ENCODE measurements at places on chromosomes 3 and 15.

DNA sequence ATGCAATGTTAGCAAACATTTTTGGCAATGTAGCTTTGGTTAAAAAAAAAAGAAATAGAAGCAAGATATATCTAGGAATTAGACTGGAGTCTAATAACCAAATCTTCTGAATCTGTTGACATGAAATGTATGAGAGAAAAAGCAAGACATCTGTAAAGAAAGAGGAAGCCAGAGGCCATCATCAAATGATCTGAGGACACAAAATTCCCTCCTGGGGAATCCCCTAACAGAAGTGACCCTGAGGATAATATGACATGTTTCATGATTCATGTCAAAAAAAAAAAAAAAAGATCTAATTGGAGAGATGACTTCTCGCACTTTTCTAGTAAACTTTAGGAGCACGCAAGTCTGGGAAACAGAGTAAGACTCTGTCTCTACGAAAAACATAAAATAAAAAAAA lies 70.9 kb downstream of the IMPG2 start:
- no peak for DNase-seq

DNA sequence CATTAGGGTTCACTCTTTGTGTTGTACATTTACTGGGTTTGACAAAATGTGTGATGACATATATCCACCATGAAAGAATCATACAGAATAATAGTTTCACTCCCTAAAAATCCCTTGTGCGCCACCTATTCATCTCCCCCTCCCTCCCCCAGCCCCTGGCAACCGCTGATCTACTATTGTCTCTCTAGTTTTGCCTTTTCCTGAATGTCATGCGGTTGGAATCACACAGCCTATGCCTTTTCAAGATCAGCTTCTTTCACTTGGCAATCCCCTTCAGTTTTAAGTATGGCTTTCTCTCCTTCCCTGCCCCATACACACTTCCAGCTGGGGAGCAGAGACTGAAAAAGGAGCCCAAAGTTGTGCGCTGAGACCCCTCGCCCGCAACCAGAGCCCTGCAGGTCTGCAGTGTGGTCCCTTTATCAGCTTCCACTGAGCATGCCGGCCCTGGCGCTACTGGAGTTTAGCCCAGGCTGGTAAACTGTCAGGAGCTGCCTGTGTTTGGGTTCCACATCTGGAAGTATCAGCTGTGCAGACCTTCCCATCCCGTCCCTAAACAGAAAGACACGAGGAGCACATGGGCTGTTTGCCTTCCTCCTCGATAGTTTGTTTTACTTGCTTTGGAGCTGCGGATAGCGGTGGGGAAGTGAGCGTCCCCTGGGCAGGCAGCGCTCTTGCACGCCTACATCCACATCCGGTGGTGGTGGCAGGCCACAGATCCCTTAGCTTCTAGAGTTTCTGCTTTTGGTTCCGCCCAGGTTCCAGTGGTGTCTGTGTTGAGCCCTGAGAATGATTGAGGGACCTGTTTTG lies 12.3 kb downstream of the BOC start:
- no peak for DNase-seq

DNA sequence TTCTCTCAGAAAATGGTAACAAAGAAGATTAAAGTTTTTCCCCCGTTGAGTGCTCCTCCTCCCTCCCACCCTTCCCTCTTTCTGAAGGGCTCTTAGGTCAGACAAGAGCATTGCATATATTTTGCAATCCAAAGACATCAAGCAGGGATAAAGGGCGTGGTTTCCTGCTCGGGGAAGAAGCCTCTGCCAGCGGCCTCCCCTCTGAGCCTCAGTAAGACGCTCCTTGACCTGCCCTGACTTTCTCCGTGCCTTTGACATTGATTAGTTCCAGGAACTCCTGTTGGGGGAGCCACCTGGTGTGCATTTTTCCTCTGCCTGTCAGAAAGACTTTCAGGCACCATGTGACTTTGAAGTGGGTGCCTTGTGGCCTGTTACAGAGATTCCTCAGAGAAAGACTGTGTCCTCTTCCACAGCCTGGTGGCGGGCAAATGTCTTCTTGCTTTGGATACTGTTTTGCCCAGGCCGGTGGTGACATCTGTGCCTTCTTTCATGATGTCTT lies 87.2 kb upstream of the TBL1XR1 start:
- peak; percentile 46 for DNase-seq

GRCh38 chr3:37715358-37715757 lies 146.3 kb upstream of the CTDSPL start:
- DNase-seq: no peak

GRCh38 chr3:117133066-117133465 lies 423.5 kb downstream of the TUSC7 start:
- DNase-seq: peak; percentile 7

GRCh38 chr3:10629671-10630040 lies 124.3 kb upstream of the ATP2B2 start:
- no peak for DNase-seq

DNA sequence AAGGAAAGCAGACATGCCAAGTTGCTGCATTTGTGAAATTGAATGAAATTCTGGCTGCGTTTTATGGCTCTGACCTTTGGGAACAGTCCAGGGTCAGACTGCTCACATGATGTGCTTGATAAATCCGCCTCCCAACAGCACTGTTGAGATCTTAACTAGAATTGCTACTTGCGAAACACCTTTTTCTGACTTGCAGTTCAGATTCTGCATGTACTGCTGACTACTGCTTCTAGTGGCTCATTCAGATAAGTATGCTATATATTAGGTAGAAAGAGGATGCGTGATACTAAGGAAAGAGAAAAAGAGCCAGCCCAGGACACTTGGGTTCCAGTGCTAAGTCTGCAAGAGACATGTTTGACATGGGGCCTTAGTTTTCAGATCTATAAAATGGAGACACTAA lies 129.4 kb downstream of the LPP start:
- DNase-seq: no peak

DNA sequence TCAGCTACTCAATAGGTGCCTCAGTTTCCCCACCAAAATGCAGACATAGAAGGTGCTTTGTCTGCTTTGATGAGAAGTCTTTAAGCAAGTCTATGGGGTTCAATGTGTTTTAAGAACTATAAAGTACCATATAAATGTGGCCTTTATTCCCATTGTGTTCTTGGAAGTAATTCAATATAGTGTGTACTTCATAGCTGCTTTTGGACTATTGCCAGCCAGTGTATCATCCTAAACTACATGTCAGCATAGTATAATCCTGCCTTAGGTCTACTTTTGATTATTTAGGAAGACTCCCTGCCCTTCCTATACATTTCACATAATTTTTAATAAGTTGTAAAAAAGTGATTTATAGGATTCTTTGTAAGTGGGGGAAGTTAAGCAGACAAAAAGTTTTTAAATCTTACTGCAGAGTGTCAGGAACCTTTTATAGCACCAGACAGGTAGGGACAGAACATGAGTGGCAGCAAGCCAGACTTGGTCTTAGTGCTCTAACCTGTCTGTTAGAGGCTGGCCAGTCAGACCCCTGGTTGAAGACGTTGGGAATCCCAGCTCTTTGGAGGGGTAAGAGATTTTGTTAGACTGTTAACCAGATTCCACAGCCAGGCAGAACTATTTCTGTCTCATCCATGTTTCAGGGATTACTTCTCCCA lies 48.4 kb downstream of the MLH1 start:
- peak; percentile 20 for DNase-seq

DNA sequence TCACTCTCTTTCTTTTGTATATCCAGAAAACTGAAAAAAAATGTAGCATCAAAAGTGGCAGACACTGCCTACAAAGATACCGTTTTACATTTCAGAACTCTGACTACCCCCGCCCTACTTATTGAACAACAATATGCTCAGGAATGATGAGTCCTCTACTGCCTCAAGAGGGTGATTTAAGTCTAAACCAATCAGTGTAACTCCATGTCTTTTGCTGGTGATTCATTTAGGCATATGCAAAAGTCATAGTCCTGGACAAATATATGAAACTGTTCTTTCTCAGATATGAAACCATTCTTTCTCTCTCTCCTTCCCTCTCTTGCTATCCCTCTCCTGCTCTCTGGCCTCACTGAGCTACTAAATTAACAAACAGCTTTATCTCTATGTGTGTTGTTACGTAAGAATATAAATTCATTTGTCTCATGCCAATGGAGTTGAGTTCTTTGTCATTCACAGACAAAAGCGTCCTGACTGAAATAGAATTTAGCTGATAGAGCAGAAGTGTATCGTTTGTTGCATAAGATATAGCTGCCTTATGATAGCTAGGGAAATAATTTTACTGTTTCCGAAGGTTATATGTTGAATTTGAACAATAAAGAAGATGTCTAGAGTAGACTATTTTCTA lies 133.7 kb upstream of the OSTN start:
- DNase-seq: no peak

DNA sequence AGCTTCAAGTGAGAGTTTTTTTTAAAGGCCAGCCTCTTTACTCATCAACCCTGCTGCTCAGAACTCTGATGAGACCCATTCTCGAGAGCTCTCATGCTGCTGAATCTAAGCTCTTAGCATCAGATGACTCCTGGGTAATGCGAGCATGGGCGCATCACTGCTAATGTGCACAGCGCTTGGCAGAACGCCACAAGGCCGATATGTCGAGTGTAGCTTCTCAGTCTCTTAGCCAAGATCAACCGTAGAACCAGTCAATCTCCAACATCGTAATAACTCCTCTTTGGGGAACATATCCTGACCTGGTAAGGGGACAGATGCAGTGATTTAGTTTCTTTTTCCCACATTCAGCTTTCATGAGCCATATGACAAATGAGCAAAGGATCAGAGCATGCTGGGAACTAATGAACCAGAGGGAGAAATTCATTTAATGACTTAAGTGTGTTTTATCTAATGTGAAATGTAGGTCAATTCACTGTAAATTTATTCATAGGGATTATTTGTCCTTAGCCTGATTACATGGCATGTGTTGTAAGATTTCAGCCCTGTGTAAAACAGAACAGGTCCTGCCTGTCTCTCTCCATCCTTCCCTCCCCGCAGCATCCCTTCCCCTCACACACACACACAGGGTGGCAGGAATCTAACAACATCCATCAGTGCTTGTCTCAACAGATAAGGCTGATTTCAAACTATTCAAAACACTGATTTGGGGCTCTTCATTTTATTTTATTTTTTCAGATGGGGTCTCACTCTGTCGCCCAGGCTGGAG lies 195.4 kb upstream of the C2CD4B start:
- peak; percentile 57 for DNase-seq
